Muscle of back (tissue), 13 donors: ENCODE measurements at places on chromosomes 16 and 17.

GRCh38 chr17:82846061-82846691, 6.4 kb upstream of the ZNF750 start:
- no peak for DNase-seq

DNA sequence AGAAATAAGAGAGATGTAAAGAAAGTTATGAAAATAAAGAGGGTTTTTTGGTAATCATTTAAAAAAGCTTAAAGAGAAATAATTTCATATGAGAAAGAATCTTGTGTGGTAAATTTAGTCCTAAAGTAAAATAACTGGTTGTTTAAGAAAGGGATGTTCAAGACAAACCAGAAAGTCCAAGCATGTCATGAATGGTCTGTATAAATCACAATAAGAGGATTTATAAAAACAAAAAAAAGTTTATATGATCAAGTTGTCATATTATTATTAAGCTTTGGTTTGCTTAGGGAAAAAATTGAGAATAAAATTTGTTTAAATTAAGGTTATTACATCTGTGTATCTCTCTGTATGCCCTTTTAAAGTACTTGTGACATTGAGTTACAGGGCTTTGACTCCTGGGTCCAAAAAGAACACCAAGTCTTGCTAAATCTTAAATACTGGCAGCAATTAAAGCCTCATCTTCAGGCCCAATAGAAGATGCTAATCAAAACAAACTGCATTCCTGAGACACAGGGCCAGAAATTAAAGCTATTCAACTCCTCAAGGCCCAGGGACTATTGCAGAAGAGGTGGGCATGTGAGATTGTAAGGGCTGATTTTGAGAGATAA, 15.6 kb upstream of the TRIM25 start:
- DNase-seq: no peak

GRCh38 chr16:89094252-89094879, 714 bp downstream of the ACSF3 start:
- DNase-seq: no peak

DNA sequence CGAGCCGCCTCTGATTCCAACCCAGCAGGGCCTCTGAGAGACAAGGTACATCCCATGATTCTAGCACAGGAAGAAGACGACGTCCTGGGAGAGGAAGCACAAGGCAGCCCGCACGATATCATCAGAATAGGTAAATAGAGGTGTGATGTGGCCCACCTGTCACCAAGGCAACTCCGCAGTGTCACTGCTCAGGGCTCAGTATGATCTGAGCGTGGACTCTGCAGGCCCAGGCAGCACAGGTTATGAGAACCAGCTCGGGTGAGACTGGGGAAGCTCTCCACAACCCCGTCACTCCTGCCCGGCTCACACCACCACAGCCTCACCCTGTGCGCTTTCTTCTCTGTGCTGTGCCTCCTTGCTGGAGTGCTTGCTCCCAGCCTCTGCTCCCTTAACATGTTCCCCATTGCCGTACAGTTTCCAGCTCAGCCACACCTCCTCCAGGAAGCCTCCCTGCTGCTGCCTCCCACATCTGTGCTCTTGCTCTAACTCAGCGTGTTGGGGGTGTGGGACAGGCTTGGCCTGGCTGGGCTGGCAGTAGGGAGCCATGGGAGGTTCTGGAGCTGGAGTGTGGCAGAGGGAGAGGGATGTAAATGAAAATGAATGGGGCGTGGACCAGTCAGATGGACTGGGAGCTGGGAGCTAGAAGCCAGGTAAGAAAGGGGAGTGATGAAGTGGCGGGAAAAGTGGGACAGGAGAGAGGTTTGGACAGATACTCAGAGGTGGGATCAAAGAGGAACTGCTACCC, 7.7 kb downstream of the METTL22 start:
- no peak for DNase-seq

GRCh38 chr16:27244363-27244755, 24.2 kb downstream of the NSMCE1 start:
- DNase-seq: no peak

DNA sequence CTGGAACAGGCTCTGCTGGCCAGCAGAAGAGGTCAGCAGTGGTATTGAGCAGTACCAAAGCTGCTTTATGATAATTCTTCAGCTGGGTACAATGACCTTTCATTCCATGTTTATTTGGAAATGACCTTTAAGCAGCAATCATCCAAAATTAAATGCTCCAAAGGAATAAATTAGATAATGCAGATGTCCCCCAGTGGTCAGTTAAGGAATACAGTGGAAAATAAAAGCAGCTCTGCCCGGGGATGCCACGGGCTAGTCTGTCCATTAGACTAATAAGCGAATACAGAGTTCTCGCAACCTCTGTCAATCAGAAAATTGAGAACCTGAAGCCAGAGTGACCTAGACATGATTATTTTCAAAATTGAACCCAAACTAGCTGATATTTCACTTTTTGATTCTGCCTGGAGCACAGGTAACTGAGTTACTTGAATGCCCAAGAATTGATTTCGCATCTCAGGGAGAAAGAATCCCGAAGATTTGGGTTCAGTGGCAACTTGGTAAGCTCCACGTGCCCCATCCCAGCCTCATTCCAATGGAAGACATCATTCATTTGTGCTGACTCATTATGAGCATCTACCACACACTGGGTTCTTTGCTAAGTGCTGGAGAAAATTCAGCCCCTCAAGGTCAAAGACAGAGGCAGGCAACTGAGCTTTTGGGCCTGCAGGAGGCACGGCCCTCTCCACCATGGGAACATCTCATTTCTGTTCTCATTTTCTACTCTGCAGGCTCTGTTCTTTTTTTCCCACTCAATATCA, 34.4 kb upstream of the SLC39A11 start:
- DNase-seq: no peak

DNA sequence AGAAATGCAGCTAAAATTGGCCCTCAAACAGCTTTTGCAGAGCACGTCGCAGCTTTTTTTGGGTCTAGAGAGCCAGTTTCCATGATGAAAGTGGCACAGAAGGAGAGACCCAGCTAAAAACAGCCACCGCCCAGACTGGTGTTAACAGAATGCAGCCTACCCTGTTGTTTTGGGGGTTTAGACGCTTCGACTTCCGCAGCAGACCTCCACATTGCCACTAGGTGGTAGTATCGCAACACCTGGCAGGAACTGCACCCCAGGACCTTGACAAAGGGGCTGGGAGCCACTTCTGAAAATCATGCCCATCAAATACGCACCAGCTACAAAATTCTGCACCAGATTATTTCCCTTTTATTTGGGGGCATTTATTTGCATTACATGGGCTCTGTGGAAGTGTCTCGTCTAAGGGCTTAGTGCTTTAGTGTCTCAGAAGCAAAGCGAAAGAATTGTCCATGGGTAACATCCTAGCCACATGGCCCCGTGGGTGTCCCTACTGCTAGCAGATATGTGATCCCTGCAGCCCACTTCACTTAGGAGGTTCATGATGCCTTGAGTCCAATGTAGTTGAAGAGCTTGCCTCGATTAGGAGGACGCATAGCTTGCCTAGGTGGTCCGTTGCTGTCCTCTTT, 167.1 kb downstream of the HAPSTR1 start:
- DNase-seq: peak; percentile 18

GRCh38 chr17:40355123-40355803, 9.3 kb downstream of the GJD3 start:
- no peak for DNase-seq

DNA sequence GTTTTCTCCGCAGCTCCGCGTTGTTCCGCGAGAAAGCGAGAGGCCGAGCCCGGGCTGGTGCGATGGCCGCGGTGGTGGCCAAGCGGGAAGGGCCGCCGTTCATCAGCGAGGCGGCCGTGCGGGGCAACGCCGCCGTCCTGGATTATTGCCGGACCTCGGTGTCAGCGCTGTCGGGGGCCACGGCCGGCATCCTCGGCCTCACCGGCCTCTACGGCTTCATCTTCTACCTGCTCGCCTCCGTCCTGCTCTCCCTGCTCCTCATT, 404 bp downstream of the EMC6 start:
- no peak for DNase-seq

DNA sequence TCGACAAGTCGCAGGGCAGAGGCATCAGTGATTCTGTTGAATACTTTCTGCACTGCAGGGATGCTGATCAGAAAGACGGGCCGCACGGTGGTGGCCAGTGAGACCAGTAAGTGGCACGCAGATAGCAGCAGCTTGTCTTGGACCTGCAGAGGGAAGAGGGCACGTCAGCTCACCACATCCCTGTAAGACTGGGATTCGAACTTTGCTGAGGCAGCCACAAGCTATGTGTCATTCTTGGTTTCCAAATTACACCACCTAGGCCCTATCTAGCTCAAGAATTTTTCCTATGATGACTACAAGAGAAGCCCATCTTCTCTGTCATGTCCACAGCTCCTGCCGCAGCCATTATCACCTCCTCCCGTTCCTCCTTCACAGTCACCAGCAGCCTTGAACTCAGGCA, 49.4 kb upstream of the GSG1L start:
- DNase-seq: no peak

DNA sequence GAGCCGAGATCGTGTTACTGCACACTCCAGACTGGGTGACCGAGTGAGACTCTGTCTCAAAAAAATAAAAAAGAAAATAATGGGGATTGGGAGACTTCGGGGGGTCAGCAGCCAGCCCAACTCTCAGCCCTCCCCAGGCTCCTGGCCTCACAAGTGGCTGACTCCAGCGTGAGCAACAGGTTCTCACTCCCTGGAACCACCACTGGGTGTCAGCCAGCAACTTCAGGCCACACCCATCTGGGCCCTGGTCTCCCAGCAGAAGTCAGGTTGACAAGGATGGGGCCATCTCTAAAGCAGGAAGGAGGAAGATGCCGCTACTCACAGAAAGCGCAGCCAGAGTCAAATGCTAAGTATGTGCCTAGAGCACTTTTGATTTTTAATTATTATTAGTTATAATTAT, 139.4 kb downstream of the C16orf78 start:
- no peak for DNase-seq

DNA sequence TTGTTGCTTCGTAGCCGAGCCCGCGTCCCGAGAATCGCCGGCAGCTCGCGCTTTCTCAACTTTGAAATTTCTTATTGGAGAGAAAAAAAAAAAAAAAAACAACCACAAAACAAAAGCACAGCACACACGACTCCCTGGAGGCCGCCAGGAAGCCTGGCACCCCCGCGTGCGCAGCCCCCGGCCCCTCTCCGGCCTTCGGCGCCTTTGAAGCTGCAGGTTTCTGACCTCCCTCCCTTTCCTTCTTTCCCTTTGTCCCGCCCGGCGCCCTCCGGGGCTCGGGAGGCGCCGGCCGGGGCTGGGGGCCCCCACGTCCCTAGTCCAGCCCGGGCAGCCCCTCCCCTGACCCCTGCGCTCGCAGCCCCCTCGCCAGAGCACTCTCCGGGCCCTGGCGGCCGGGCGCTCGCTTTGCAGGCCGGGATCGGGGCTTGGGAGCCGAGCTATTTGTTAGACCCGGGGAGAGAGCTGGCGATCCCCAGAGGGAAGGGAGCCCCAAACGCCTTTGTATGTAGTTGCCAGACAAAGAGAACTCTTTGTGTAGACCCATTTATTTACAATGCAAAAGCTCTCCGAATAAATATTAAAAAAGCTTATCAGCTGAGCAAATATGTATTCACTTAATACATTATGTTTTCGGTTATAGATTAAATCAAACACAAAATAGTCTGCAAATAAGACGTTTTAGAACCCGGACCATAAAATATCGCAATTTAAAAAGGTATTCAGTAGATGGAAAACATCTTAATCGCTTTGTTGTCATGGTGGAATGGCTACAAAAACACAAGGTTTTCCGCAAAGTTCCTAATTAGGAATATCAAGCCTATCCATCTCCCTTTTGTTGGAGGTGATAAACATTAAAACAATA, 2.3 kb downstream of the BAHCC1 start:
- DNase-seq: no peak

GRCh38 chr17:10089196-10089804, 109.1 kb downstream of the GAS7 start:
- no peak for DNase-seq

DNA sequence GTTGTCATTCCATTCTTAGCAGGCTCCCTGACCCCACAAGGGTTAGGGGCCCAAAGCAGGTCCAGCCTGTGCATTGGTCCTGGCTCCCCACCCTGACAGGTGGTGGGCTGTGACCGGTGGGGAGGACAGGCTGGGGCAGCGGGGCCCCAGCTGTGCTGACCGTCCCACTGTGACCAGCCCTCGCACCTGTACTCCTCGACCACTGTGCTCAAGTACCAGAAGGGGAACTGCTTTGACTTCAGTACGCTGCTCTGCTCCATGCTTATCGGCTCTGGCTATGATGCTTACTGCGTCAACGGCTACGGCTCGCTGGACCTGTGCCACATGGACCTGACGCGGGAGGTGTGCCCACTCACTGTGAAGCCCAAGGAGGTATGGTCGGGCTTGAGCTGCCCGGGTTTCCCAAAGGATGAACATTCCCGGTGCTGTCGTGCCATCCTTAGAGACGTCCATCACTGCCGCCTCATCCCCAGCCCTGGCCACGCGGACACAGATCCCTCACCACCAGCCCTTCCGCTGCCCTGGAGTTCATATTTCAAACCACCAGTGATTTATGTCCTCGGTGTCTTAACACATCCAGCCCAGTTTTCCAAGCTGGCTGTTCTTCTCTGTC, 7.3 kb downstream of the DRC7 start:
- DNase-seq: no peak
